ENCODE measurements at places on chromosomes 16 and 17.

DNA sequence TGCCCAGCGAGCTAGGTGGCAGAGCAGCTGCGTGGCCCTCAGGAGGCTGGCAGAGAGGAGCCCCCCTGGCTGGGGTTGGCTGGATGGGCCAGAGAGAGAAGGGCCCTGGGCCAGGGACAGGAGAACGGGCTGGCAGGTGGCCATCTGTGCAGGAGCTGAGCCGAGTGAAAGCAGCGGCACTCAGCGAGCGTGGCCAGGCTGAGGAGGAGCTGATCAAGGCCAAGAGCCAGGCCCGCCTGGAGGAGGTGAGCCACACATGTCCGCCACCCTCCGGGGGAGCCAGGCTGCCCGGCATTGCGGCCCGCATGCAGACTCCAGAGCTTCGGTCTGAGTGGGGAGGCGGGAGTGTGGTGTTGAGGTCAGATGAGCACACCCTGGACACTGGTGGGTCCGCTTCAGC is 2.1 kb upstream of the RAC3 start:
- no peak for DNase-seq

- no peak for DNase-seq
Measured at GRCh38 chr17:29237476-29238132, 9.1 kb upstream of the CRYBA1 start.

GRCh38 chr17:1590029-1590746 is 27.6 kb upstream of the PITPNA start:
- DNase-seq: no peak

DNA sequence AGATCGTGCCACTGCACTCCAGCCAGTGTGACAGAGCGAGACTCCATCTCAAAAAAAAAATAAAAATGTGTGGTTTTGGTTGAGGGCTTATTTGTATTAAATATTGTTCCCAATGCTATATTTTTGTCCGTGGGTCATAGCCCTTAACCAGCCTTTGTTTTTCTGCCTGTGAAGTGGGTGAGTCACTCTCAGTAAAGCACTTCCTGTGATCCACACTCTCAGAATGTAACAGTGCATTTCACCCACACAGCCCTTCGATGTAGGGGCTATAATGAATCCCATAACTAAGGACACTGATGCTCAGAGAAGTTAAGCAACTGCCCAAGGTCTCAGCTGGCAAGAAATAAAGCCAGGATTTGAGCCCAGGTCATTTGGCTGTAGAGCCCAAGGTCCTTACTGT is 34.7 kb upstream of the POLR3E start:
- DNase-seq: no peak

GRCh38 chr16:51523400-51523799 is 372.3 kb upstream of the SALL1 start:
- no peak for DNase-seq

- DNase-seq: no peak
Measured at GRCh38 chr16:68257906-68258800, 6.2 kb upstream of the SLC7A6 start.

DNA sequence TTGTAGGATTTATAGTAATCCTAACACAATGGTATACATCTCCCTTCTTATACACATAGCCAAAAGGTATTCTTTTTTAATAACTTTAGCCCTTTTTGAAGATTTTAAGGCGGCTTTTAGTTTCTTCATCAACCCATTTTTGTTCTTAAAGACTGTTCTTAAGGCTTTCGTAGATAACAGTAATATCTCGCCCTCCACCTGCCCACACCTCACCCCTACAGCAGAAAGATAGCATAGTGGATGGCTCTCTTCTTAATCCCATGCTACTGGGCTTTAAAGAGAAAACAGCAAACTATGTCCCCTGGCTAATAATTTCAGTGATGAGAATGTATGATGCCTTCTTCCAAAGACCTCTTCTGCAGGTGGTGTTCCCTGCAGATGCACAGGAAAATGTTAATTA is 8.6 kb downstream of the IGSF6 start:
- no peak for DNase-seq

DNA sequence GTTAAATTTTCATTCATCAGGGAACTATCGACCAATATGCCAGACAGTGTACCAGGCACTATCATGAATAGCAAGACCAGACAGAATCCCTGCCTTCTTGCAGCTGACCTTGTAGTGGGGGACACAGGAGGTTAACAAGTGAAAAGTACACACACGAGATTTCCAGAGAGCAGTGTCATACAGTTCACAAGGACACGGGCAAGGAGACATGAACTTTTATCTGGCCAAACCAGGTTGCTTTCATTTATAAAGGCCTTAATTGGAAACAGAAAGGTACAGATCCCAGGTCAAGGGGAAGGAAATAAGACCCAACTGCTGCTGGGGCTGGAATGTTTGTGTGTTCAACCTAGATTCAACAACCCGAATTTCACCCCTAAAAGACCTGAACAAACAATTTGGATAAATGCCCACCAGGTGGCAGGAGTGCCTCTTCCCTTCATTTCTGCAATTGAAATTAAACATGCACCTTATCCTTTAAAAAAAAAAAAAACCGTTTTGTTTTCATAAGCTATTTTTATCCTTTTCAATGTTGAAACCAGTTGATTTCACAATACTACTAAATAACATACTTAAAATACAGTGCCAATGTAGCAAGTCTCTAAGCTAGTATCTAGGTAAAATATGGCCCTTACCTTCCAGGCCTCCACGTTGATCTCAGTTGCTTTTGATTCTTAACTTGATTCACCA is 65.9 kb downstream of the EMP2 start:
- peak; percentile 2 for DNase-seq

DNA sequence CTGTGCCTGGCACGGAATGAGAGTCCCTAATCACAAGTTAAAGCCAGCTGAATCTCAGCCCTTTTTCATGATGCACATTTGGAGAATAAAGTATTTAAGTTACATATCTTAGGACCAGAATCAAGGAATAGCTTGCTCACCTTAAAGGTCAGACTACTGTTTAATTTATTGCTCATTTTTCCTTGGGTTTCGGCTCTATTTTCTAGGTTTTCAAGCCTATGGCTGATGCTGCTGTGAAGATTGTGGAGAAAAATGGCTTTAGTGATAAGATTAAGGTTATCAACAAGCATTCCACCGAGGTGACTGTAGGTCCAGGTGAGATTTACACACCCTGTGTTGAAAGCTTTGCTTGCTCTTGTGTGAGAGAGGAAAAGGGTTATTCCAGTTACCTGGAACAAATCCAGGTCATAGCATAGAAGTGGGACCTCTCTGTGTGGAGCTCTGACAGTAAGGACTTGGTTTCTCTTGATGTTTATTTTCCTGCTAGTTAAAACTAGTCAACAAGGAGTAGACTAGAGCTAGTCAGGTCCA is 18.1 kb downstream of the PRMT7 start:
- no peak for DNase-seq

DNA sequence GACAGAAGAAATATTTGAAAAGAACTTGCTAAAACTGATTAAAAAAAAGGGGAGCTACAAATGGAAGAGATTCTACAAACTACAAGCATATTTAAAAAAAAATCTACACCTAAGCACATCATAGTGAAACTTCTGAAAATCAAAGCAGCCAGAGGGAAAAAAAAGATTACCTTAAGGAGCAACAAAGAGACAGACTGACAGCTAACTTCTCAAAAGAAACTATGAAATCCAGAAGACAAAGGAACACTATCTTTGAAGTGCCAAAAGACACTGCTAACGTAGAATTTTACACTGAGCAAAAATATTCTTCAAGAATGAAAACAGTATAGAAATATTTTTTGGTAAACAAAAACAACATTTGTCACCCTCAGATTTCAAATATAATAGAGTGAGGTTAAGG is 151.2 kb downstream of the MYO1D start:
- DNase-seq: no peak

DNA sequence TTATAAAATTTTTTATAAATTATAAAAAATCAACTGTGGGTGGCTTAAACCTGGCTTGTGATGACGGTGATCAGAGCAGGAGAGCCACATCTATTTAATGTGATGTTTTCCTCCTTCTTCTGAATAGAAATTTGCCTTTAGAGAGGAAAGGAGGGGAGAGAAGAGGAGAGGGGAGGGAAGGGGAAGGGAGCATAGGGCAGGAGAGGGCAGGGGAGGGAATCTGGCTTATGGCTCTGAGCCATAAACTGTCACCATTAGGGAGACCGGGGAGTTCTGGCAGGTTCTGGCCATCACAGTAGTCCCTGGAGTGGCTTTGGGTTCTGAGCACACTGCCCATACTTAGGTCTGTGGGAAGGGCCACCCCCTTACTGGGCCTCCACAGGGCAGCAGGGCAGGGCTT is 167.8 kb downstream of the ENGASE start:
- DNase-seq: no peak

- DNase-seq: no peak
Measured at GRCh38 chr17:79231766-79232287, 157.2 kb downstream of the ENGASE start.

DNA sequence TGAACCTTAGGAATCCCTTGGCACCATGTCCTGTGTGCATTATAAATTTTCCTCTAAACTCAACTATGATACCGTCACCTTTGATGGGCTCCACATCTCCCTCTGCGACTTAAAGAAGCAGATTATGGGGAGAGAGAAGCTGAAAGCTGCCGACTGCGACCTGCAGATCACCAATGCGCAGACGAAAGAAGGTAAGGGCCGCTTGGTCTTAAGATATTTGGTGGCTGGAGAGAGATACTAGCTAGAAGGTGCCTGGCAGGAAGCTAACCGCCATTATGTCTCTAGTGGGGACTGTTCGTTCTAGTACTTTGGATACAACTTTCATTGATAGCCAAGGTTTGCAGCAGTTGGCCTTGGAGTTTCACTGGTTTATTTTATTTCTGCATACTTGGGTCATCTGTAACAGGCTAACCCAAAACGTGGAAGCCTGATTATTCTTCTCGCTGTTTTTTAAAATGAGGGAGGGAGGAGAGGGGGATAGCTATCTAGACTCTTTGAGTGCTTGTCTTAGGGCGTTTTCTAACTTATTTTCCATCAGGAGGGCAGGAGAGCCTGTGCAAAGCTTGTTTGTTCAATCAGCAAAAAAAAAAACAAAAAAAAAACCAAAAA is 1.3 kb downstream of the RBBP6 start:
- no peak for DNase-seq

DNA sequence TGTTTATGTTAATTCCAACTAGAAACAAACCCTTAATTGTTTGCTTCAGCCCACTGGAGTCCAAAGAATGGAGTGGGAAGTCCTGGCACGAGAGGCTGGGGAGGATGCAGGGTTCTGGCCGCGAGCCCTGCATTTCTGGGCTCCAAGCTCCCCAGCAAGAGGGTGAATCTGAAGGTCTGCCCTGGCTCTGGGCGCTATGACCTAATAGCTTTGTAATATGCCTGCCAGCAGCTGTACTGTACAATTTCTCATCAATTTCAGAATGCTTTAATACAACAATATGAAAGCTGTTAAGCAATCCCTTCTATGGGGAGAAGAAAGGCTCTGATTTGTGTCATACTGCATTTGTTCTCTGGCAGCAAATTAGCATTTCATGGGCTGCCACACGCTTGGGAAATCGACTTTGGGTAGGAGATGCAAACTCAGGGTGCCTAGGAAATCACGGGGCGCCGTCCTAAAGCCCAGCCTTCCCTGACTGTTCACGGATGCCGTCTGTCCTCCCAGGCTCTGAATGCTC is 43.8 kb downstream of the NDEL1 start:
- DNase-seq: no peak

- DNase-seq: no peak
Measured at GRCh38 chr17:82693168-82693867, 5.2 kb downstream of the RAB40B start.

GRCh38 chr16:54577651-54578128 is 291.1 kb upstream of the IRX3 start:
- no peak for DNase-seq

DNA sequence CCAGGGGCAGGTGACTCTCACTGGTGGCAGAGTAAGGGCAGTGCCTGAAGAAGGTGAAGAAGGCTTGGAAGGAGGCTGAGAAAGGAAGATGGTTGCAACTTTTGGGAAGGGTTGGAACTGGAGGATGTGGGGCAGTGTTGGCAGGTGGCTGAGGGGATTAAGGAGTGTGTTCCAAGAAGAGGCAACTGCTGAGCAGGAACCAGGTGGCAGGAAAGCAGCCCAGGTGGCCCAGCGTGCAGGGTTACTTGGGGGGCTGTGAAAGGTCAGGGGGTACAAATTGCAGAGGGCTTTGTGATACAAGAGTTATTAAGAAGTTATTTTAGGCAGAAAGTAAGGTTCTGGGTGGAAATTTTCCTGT is 28.6 kb downstream of the WSCD1 start:
- no peak for DNase-seq

- DNase-seq: peak; percentile 21
Measured at GRCh38 chr16:16021988-16022682, 72.7 kb downstream of the ABCC1 start.

DNA sequence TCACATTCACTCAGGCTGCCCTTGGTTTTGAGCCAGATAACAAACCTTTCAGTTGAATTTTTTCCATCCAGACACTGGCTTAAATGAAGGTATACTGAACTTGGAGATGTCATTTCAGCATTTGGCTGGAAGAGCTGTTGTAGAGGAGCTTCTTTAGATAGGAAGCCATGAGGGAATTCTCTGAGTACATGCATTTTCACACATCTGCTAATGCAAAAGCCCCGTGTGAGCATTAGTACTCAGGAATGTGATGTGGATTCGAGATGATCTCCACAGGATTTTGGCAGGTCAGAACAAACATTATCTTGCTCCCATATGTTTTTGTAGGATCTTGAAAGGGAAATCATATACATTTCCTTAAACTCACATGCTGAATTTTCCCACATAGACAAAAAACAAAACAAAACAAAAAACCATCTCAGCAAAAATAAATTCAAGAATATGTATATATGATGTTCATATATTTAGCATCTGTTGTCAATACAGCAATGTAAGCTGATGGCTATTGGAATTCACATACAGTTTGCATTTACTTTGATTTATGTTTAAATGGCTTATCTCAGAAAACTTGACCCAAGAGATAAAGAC is 277.2 kb upstream of the TBX2 start:
- no peak for DNase-seq

- DNase-seq: no peak
Measured at GRCh38 chr17:72515291-72516065, 394.7 kb downstream of the SOX9 start.

DNA sequence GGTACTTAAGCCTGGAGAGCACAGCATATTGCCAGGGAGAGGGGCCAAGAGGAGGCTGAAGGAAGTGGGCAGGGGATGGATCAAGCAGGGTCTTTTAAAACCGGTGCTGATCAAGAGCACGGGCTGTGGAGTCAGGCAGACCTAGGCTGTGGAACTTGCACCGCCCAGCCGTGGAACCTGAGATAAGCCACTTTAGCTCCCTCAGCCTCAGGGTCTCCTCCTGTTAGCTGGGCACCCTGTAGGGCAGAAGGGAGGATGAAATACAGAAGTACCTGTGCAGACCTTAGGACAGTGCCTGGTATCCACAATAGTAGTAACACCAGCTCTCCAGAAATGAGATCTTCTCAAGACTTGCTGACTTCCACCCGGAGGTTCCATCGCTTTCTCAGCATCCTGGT is 9.3 kb downstream of the ODAD4 start:
- DNase-seq: no peak
